ENCODE measurements at places on chromosomes 6 and 20.

- no peak for DNase-seq
These were observed 1.4 kb upstream of the ZBP1 start for GRCh38 chr20:57621421-57622200.

- no peak for DNase-seq
These were observed 112.3 kb downstream of the PFDN4 start for GRCh38 chr20:54320148-54320607.

- DNase-seq, result no peak
These were observed 40.0 kb upstream of the APCDD1L start for GRCh38 chr20:58555078-58555765.

GRCh38 chr20:12835999-12836398 is 172.8 kb upstream of the SPTLC3 start:
- no peak for DNase-seq

GRCh38 chr6:37741757-37742400 is 44.2 kb upstream of the MDGA1 start:
- DNase-seq, result no peak

DNA sequence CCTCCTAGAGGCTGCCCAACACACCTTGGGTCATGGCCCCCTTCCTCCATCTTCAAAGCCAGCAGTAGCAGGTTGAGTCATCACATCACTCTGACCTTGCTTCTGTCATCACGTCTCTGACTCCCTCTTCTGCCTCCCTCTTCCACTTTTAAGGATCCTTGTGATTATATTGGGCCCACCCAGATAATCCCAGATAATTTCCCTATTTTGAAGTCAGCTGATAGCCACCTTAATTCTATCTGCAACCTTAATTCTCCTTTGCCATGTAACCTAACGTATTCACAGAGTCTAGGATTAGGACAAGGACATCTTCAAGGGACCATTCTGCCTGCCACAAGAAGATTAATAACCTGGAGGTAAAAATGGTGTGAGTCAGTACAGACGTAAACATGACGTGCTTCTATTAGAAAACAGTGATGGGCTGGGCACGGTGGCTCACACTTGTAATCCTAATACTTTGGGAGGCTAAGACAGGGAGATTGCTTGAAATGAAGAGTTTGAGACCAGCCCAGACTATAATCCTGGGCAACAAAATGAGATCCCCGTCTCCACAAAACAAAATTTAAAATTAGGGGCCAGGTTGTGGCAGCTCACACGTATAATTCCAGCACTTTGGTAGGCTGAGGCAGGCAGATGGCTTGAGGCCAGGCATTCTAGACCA is 3.3 kb downstream of the ZSWIM3 start:
- DNase-seq, result no peak

- DNase-seq, result no peak
These were observed 3.9 kb downstream of the NPEPL1 start for GRCh38 chr20:58696411-58696961.

DNA sequence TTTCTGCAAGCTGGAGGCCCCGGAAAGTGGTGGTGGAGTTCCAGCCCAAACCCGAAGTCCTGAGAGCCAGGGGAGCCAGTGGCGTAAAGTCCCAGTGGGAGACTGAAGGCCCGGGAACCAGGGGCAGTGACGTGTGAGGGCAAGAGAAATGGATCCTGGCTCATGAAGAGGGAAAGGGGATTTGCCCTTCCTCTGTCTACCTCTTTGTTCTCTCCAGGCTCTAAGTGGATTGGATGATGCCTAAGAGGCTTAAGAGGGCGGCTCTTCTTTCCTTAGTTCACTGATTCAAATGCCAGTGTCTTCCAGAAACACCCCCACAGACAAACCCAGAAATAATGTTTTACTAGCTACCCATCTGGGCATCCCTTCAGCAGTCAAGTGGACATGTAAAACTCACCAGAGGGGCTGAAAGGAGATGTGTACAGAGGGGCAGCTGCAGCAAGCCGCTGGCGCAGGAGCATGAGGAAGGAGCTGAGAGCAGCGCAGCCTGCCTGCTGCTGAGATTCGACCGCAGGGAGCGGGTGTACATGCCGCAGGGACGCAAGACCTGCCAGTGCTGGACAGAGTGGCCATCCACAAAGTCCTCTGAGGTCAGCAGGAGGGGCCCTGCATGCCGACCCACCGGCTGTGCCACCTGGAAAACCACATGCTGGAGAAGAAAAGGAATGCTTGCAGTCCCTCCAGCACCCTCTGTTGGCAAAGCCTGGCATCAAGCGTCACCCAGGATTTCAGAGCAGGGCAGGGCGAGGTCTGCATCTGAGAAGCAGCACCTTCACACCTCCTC is 29.5 kb downstream of the CDYL start:
- DNase-seq, result no peak

- no peak for DNase-seq
These were observed 771.2 kb downstream of the KIF16B start for GRCh38 chr20:15802020-15802419.

DNA sequence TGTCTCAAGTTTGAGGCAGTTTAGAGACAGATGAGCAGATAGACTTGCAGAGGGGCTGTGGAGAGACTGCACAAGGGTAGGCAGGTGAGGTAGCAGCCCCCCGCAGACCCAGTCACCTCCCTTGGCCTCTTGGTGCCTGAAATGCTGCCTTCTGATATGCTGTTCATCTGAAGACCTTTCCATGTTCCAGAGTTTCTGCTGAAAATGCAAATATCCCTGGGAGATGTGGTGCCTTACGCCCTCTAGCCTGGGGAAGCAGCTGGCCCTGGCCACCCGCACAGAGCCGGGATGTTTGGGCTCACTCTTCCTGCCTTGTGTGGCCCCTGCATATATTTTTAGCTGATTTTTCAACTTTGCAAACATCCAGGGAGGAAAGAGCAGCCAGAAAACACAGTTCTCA is 51.4 kb downstream of the TMEM242 start:
- no peak for DNase-seq

GRCh38 chr20:64001607-64002011 is 20.7 kb downstream of the PRPF6 start:
- DNase-seq, result no peak

DNA sequence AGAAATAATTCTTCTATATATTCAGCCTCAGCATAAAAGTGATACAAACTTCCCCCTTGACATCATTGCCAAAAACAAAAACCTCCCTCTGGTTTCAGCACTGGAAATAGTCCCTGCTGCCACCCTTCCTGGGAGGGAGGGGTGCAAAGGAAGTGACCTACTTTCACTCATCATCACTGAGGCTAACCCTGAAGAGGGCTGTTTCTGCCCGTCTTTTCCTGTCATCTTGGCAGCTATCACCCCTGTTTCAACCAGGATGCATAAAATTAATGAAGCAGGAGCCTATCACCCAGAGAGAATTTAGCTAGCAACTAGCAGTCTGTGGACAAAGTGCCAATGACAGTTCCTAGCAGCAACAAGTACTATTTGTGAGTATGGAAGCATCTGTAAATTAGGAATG is 397.8 kb downstream of the LAMA2 start:
- no peak for DNase-seq

- DNase-seq, result no peak
These were observed 101.5 kb upstream of the ISM1 start for GRCh38 chr20:13119583-13119982.

DNA sequence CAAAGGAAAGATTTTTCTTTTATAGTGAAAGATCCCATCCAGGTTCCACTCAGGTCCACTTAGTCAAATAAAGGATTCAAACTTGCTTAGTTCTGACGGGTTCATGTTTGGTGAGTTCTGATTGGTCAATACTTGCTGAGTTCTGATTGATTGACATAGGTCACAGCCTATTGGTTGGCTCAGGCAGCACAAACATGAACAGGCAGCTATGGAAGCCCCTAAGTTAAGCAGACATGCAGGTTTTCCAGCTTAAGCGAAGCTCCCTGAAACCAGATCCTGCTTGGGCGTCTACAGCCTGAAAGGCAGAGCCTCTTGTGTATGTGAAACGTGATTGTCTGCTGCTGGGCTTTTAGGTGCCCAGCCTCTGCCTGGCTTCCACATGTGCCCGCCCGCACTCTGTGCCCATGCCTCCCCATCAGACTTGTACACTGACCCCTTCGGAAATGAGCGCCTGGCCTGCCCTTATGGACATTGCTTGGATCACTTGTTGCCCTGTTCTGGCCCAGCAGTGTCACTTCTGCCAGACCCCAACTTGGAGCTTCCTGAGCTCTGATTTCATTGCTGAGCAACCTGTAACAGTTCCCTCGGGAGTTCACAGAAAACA is 45.4 kb upstream of the ECI2 start:
- DNase-seq, result no peak

GRCh38 chr6:42787063-42787472 is 5.2 kb downstream of the BICRAL start:
- no peak for DNase-seq

GRCh38 chr6:146300521-146300920 is 243.1 kb upstream of the RAB32 start:
- no peak for DNase-seq

DNA sequence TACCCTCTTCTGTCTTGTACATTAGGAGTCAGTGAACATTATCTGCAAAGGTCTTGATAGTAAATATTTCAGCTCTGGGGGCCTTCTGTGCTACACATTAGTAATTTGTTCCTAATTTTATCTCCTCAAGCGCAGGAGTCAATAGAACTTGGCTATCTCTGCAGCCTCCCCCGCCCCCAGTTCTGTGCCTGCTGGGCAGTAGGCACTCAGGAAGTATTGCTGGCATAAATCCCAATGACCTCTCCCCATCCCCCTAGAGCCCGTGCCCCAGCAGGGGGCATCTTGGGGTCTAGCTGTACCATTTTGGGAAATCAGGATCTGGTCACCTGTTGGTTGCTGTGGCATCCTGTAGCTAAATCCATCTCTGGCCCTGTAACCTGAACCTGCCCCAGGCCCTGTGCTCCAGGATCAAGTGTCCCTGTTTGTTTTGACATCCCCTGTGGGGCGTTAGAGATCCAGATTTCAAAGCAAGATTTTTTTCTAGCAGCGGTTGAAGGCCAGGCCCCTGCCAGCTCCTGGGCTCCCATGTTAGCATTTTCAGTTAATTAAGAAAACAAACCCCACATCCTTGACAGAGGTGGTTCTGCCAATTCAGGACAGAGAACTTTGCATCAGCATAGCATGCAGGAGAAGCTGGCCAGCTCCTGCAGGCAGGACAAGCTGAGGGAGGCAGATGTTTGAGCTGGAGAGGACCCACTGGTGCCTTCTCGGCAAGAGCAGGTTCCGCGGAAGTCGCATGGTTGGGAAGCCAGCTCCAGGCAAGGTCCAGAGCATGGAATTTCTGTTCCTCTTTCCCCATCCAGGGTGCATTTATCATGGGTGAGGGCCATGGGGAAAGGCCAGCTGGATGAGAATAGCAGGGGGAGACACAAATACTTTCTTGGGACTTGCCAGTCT is 32.1 kb downstream of the DAAM2 start:
- no peak for DNase-seq

DNA sequence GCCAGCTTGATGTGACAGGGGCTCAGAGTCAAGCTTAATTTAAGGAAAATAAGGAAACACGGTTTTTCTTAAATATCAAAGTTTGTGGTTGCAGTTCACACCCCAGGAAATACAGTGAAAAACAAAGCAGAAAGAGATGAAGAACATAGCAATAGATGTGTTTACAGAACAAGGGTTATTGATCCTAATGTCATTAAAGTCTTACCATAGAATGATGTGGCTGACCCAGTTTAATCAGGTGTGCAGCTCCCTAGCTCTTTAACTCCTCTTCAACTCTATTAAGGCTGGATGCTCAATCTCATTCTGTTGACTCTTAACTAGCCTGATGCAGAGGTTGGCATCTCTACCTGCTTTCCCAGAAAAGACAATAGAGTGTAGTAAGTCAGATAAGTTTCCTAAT is 7.5 kb upstream of the GTF3C6 start:
- no peak for DNase-seq

- DNase-seq, result no peak
These were observed 3.6 kb upstream of the ADGRG6 start for GRCh38 chr6:142297996-142298753.

DNA sequence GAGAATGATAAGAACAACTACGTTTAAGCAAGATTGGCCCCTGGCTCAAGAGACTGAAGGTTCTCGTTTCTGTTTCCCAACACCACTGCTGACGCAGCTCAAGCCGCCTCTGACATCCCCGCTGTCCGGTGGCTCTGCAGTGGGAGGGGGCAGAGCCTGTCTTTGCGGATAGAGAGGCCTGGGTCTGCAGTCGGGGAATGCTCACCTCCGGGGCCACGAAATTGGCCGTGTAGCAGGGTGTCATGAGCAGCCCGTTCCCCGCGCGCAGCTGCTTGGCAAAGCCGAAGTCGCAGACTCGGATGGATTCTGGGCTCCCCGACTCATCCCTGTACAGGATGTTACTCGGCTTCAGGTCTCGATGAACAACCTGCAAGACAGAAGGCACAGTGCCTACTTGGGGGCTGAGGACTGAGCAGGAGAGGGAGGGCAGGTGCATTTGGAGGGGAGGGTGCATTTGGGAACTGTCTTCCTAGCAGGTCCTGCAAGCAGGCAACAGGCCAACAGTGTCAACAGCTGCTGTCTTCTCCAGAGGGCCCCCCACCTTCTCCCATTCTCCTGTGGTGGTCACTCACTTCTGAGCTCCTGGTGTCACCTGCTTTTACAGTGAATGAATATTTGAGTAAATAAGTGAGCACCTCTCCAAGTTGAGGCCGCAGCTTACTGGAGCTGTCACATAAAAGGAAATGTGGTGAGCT is 40.5 kb upstream of the MPC1 start:
- DNase-seq, result no peak

DNA sequence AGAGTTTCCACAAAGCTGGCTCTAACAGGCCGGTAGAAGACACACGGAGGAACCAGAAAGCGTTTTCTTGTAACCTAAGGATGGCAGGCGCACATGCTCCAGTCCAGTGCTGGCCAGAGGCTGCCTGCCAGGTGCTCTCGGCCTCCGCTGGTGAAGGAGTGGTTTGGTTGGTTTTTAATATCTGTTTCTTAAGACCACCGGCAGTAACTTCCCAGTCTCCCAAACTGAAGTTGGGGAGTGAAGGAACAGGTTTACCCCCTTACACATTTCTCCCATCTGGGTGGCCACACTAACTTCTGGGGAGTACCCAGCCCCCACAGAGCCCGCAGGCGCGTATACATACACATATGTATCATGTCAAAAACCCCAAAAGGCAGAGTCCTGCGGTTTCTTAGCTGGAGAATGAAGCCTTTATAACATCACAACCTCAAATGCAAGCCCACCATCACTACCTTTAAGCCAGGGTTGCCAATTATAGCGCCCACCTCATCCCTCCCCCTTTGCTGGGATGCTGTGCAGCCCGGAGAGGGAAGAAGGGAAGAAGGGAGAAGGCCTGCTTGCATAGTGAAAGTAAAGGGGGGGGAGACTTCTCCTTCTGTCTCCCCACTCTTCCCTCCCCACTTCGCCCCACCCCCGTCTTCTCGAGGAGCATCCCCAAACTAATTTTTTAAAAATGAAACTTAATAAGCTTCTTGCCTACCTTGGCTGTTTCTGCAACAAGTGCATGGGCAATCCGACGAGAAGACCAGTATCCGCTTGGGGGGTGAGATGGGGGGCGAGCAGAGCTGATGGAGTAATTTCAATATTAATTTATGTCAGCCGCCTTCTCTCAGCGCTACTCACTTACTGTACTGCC is 1.0 kb downstream of the TRERF1 start:
- DNase-seq, result no peak

DNA sequence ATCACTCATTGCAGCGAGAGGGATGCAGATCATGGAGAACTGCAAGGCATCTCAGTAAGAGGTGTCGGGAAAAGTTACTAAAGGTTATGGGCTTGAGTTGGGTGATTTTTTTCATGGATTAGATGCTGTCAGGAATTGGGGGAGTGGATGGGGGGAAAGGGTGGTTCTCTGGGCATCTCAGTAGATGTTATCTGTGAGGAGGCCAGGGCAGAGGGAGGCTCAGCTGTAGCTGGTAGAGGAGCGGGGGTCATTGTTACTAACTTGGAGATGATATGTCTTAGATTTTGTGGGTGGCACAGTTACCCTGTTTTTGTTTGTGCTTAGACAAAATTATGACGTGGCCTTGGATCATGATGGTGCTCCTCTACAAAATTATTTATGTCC is 2.6 kb upstream of the PCMTD2 start:
- DNase-seq, result no peak
